ENCODE measurements at places on chromosomes 13 and 19. TPM values are rescaled to one million over a fixed set of nuclear protein-coding genes. Genes with fewer than 3 reads are reported as not detected.

DNA sequence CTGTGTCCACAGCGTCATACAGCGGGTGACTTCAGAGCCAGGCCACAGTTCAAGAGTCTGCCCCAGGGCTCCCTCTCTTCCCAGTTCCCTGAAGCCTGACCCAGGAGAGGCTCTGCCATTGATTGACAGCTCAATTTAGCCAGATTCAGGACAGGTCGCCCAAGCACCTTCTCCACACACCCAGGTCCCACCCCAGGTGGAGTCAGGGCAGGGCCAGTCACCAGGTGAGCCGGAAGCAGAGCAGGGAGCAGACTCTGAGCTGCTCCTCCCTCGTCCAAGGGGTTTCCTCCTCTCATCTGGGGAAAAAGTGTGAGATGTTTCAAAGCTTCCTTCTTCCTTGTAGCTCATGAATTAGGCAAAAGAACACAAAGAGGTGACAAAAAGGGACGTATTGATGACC lies 5.6 kb downstream of the CEACAM7 start:
- no peaks in the 10 kb centered on the region for H3K4me1 ChIP-seq
- H3K36me3 ChIP-seq, result no peaks in the 10 kb centered on the region
- no peaks in the 10 kb centered on the region for H3K27me3 ChIP-seq
- no peak for DNase-seq

DNA sequence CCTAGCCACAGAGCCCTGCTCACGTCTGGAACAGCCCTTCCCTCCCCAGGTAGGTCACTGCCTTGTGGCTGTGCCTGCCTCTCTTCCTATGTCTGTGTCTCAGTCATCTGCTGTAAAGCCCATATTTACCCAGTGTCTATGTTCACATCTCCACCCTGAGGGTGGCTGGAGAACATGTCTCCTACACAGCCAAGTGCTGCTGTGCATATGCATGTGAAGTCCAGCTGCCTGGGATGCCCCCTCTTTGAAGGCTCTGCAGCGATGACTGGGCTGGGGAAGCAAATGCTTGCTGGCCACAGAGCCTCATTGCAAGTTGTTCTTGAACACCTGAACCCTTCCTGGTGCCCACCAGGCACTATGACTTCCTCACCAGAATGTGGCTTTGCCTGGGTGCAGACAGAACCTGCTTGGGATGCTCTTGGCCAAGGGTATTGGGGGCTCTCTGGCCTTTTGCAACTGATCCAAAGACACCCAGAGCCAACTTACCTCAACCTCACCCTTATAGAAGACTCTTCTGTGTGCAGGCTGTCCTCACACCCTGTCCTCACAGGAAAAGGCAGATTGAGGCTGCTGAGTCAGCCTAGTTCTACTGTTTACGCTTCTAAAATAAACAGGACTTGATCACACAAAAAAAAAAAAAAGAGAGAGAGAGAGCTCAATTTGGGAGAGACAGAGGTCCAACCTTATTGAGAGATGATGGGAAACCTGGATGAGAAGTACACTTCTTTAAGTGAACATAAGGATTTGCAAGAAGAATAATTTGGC lies 26.5 kb downstream of the MRPL57 start:
- H3K27ac ChIP-seq, result no peak overlapping the region
- H3K4me3 ChIP-seq, result no peak overlapping the region
- no peaks in the 10 kb centered on the region for H3K27me3 ChIP-seq
- H3K4me1 ChIP-seq, result no peaks in the 10 kb centered on the region
- no peaks in the 10 kb centered on the region for H3K36me3 ChIP-seq

DNA sequence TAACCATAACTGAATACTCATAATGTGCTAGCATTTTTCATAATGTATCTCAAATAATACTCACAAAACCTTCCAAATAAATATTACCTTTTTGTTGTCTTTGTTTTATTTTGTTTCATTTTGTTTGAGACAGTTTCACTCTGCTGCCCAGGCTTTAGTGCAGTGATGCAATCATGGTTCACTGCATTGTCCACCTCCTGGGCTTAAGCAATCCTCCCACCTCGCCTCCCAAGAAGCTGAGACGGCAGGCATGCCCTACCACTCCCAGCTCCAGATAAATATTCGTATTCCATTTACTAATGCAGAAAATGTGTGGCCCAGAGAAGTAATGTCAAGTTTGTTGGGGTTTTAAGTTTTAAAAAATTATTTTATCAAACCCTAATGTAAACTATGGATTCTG lies 739.1 kb downstream of the GPC5 start:
- H3K36me3 ChIP-seq, result no peaks in the 10 kb centered on the region
- no peak overlapping the region for H3K27ac ChIP-seq
- no peak overlapping the region for H3K4me3 ChIP-seq
- H3K27me3 ChIP-seq, result no peaks in the 10 kb centered on the region

The EPSTI1 gene
- total RNA-seq, result 0.37 TPM

DNA sequence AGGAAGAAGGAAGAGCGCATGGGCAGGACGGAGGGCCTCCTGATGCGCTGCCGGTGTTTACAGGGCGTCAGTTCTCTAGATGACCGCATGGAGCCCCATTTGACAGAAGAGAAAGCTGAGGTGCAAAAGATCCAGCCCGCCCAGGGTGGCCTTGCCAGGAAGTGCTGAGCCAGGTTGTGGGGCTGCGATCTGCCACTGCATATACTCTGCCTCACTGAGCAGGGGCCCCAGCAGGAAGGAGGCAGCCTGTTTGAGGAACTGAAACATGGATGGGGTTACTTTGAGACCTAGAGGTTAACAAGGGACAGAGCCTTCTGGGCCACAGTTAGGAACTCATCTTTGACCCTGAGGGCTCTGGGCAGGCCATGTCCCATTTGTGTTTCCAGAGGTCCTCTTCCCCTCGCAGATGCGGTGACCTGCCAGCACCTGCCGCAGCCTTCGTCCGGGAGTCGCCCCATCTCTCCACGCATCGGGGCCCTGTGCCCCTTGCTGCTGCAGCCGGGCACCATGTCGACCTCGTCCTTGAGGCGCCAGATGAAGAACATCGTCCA lies 3.2 kb downstream of the EPN1 start:
- no peak for DNase-seq
- H3K27ac ChIP-seq, result no peak overlapping the region
- H3K4me1 ChIP-seq, result peaks cover 6% of the 10 kb centered on the region
- no peak overlapping the region for H3K4me3 ChIP-seq
